ENCODE measurements at places on chromosomes 13 and 19. TPM values are rescaled to one million over a fixed set of nuclear protein-coding genes. Genes with fewer than 3 reads are reported as not detected.
A peak's percentile ranks its signal among the peaks of the same experiment; 100 is the strongest.

GRCh38 chr13:112441779-112442310 lies 65.7 kb downstream of the SPACA7 start:
- H3K4me1 ChIP-seq = no peaks in the 10 kb centered on the region
- no peaks in the 10 kb centered on the region for H3K36me3 ChIP-seq
- no peak overlapping the region for H3K27ac ChIP-seq
- peaks cover 17% of the 10 kb centered on the region for H3K27me3 ChIP-seq
- no peak for DNase-seq

GRCh38 chr13:77623806-77624205 lies 73.7 kb upstream of the SLAIN1 start:
- no peak overlapping the region for H3K4me3 ChIP-seq
- H3K27me3 ChIP-seq = no peaks in the 10 kb centered on the region
- no peak overlapping the region for H3K27ac ChIP-seq

- no peak overlapping the region for H3K4me3 ChIP-seq
- DNase-seq = no peak
Observed at GRCh38 chr19:30263830-30264381, 108.3 kb upstream of the ZNF536 start.

GRCh38 chr19:30073152-30074000 lies 131.3 kb downstream of the URI1 start:
- no peaks in the 10 kb centered on the region for H3K27me3 ChIP-seq
- no peak overlapping the region for H3K4me3 ChIP-seq
- H3K4me1 ChIP-seq = no peaks in the 10 kb centered on the region
- H3K27ac ChIP-seq = no peak overlapping the region
- DNase-seq = no peak

DNA sequence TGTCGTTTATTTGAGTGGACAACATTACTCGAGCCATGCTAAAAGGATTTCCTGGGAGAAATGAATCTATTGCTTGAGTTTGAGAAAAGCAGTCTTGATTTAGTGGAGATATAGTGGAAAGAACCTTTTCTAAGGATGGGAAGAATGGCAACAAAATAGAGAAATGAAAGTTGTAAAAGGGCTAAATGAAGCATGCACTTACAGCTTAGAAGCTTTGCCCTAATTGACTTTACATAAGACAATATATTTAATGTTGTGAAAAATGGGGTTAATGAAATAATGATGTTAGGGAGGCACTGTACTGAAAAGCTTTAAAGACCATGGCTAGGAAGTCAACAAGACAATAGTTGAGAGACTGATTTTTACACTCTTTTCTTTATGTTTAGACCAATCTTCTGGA lies 35.4 kb downstream of the SLC10A2 start:
- H3K36me3 ChIP-seq = no peaks in the 10 kb centered on the region
- no peak overlapping the region for H3K4me3 ChIP-seq
- no peak overlapping the region for H3K27ac ChIP-seq
- H3K4me1 ChIP-seq = no peaks in the 10 kb centered on the region
- no peaks in the 10 kb centered on the region for H3K27me3 ChIP-seq

GRCh38 chr19:35309481-35310279 lies 17.7 kb downstream of the MAG start:
- DNase-seq = no peak
- no peak overlapping the region for H3K27ac ChIP-seq
- H3K4me1 ChIP-seq = no peaks in the 10 kb centered on the region
- no peaks in the 10 kb centered on the region for H3K36me3 ChIP-seq
- no peaks in the 10 kb centered on the region for H3K27me3 ChIP-seq
- H3K4me3 ChIP-seq = no peak overlapping the region

Gene SARS2
- total RNA-seq = 11.1 TPM

- no peaks in the 10 kb centered on the region for H3K36me3 ChIP-seq
- H3K27me3 ChIP-seq = peaks cover 25% of the 10 kb centered on the region
- no peaks in the 10 kb centered on the region for H3K4me1 ChIP-seq
- H3K4me3 ChIP-seq = no peak overlapping the region
- DNase-seq = no peak
- H3K27ac ChIP-seq = no peak overlapping the region
Observed at GRCh38 chr13:111632906-111633305, 312.5 kb downstream of the TEX29 start.

Gene SMIM44
- not detected for total RNA-seq

GRCh38 chr13:59094181-59094580 lies 1069.5 kb downstream of the DIAPH3 start:
- no peak overlapping the region for H3K27ac ChIP-seq
- H3K36me3 ChIP-seq = no peaks in the 10 kb centered on the region
- H3K4me1 ChIP-seq = no peaks in the 10 kb centered on the region
- no peak overlapping the region for H3K4me3 ChIP-seq

- no peaks in the 10 kb centered on the region for H3K36me3 ChIP-seq
- H3K27ac ChIP-seq = no peak overlapping the region
- H3K4me1 ChIP-seq = no peaks in the 10 kb centered on the region
- no peak for DNase-seq
- peak overlapping the region; percentile 31 for H3K4me3 ChIP-seq
Observed at GRCh38 chr13:92805766-92806165, 420.8 kb upstream of the GPC6 start.

DNA sequence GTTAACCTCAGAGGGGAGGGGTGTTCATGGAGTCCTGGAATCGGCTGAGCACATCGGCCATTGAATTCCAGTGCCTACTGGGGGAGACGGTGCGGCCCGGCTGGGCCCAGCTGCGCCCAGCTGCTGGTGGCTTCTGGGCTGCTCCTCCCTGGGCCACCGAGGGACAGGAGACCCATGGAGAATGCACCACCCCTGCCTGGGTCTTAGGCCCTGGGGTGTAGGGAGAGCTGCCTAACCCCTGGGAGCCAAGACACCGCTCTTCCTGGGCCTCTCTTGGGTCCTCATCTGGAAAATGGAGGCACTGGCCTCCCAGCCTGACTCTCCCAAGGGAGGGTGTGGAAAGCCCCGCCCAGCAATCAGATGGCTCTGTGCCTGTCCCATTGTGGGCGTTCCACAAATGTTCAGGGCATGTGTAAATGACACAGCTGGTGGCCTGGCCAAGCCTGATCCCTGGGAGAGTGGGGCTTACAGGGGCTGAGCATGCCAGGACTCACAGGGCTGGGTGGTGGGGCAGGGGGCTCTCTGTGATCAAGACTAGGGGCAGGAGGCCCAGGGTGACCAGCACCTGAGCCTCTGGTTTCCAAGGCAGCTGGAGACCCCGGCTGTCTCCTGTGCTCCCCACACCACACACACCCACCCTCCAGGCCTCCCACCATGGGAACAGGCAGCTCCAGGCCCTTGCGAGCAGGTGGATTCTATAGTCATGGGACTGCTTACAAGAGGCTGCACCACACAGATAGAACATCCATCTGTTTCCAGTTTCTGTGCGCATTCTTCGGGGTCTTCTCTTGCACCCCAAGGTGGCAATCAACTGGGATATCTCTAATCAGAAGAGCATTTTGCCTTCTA lies 150.9 kb downstream of the URI1 start:
- DNase-seq = no peak
- H3K4me1 ChIP-seq = no peaks in the 10 kb centered on the region
- H3K4me3 ChIP-seq = no peak overlapping the region
- H3K27me3 ChIP-seq = no peaks in the 10 kb centered on the region
- no peaks in the 10 kb centered on the region for H3K36me3 ChIP-seq
- no peak overlapping the region for H3K27ac ChIP-seq

Gene NLRP11
- total RNA-seq = not detected

GRCh38 chr19:49188626-49189200 lies 31.1 kb downstream of the TRPM4 start:
- no peak overlapping the region for H3K27ac ChIP-seq
- H3K36me3 ChIP-seq = peaks cover 55% of the 10 kb centered on the region
- no peaks in the 10 kb centered on the region for H3K27me3 ChIP-seq
- H3K4me3 ChIP-seq = no peak overlapping the region
- DNase-seq = no peak
- no peaks in the 10 kb centered on the region for H3K4me1 ChIP-seq

Gene PSG11
- total RNA-seq = not detected

DNA sequence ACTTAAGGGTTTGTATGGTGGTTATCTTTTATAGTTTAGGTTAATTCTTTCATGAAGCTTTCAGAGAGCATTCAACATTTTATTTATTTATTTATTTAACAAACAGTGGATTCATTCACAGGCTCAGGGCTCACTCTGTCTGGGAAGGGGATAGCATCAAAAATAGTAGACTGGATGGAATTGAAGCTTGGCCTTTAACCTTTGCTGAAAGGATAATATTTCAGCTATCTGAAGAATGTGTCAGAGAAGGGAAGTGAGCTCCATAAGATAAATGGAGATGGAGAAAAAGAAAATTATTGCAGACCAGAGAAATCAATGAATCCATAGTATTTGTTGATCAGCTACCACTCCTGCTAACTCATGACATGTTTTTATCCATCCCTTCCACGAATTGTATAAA lies 305.6 kb downstream of the COG6 start:
- no peaks in the 10 kb centered on the region for H3K36me3 ChIP-seq
- H3K4me1 ChIP-seq = no peaks in the 10 kb centered on the region
- H3K27ac ChIP-seq = no peak overlapping the region
- no peak for DNase-seq

DNA sequence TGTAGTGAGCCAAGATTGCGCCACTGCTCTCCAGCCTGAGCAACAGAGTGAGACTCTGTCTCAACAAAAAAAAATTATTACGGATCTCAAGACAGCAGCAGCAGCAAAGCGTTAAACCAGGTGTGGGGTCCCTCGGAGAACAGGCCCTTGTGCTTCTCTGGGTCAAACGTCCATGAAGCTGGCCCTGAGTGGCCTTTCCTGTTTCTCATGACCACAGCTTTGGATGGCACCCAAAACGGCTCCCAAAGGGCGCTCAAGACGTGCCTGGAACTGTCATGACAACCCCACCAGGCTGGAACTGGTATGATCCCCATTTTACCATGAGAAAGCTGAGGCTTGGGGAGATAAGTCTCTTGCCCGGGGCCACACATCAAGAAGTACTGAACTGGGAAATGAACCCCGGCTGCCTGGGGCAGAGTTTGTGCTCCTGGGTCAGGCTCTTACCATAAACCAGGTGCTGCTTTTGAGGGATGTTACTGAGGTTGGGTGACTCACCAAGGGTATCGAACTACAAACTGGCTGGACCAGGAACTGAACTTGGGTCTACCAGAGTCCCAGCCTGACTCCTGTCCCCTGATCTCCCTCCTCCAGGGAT lies 11.6 kb upstream of the SAMD1 start:
- H3K4me3 ChIP-seq = no peak overlapping the region
- DNase-seq = no peak
- no peak overlapping the region for H3K27ac ChIP-seq
- H3K36me3 ChIP-seq = peaks cover 93% of the 10 kb centered on the region
- H3K27me3 ChIP-seq = no peaks in the 10 kb centered on the region

Gene HOOK2
- 7.1 TPM for total RNA-seq

DNA sequence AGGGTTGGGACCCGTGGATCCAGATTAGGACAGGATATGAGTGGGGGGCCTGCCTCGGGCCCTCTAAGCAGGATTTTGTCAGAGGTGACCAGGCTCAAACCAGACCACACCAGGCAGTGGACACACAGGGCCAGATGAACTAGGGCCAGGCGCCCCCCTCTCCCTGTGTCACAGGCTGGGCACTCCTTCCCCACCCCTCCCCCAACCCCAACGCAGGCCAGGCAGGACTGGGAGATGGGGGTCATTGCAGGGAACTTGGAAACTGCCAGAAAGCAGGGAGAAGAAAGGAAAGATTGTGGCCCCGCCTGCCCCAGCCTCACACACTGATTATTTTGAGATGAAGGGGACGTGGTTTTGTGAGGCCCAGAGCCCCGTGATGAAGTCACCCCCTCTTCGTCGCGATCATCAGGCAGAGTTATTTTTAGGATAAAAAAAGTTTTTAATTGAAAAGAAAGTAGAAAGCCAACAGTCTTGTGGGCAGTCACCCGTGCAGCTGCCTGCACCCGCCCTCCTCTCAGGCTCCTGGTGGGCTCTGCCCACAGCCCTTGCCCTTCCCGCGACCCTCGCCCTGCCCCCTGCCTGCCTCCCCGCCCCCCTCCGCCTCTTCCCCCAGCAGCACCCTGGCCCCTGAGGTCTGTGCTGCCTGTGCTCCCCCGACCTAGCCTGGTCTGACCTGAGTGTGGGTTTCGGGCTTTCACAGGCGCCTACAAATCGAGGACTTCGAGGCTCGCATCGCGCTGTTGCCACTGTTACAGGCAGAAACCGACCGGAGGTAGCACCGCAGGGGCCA lies 1.9 kb upstream of the YJEFN3 start:
- peaks cover 38% of the 10 kb centered on the region for H3K36me3 ChIP-seq
- H3K4me3 ChIP-seq = no peak overlapping the region
- no peak for DNase-seq
- H3K4me1 ChIP-seq = peaks cover 16% of the 10 kb centered on the region
- no peaks in the 10 kb centered on the region for H3K27me3 ChIP-seq

DNA sequence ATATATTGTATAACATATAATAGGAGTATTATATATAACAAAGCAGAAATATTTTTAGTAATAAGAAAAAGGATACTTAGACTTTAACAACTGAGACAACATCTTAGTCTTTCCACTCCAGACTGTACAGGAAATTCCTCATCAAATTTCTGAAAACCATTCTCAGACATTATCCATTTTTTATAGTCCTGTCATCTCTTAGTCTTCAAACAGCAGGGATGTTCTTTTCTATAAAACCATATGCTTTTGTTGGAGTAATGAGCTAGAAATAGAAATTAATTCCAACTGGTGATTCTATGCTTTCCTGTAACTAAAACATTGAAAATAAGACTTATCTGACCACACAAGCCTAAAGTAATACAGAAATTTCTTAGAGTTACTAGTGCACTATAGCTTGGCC lies 82.2 kb upstream of the CSNK1A1L start:
- H3K4me1 ChIP-seq = no peaks in the 10 kb centered on the region
- no peak overlapping the region for H3K27ac ChIP-seq
- no peak overlapping the region for H3K4me3 ChIP-seq
- H3K27me3 ChIP-seq = no peaks in the 10 kb centered on the region
- H3K36me3 ChIP-seq = no peaks in the 10 kb centered on the region

DNA sequence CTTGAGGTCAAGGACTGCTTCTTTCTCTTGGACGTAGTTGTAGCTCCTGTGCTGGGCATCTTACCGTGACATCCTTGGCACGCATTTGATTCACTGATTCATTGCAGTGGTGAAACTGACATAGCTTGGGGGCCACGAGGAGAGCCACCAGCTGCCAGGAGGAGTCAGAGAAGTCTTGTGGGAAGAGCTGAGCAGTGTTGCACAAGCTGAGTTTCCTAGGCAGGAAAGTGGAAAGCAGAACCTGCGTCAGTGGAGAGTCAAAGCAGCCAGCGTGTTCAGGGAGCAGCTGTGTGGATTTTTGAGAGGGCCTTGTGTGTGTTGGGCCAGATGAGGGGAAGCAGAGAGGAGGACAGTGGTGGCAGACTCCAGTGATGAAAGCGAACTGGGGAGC lies 5.3 kb upstream of the GPR183 start:
- no peak for DNase-seq
- no peak overlapping the region for H3K4me3 ChIP-seq
- H3K36me3 ChIP-seq = no peaks in the 10 kb centered on the region
- no peaks in the 10 kb centered on the region for H3K27me3 ChIP-seq
- peak overlapping the region; percentile 76 for H3K27ac ChIP-seq

Gene SHISA7
- not detected for total RNA-seq

DNA sequence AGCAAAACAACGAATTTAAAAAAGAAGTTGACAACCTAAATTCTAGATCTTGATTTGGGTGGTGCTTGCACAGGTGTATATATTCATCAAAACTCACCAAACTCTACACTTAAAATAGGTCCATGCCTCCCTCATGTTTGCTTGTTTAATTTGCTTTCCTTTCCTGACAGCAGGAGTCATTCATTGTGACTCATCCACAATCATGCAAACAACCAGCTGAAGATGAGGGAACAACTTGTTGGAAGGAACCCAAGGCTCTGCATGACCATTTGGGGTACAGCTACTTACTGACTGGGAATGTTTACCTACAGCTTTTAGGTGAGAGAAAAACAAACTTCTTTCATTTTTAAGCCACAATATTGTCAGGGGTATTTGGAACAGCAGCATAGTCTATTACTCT lies 96.6 kb downstream of the RXFP2 start:
- no peak overlapping the region for H3K4me3 ChIP-seq
- H3K27me3 ChIP-seq = no peaks in the 10 kb centered on the region
- no peaks in the 10 kb centered on the region for H3K36me3 ChIP-seq
